ENCODE measurements at places on chromosomes 1 and 21.
A peak's percentile ranks its signal among the peaks of the same experiment; 100 is the strongest.

DNA sequence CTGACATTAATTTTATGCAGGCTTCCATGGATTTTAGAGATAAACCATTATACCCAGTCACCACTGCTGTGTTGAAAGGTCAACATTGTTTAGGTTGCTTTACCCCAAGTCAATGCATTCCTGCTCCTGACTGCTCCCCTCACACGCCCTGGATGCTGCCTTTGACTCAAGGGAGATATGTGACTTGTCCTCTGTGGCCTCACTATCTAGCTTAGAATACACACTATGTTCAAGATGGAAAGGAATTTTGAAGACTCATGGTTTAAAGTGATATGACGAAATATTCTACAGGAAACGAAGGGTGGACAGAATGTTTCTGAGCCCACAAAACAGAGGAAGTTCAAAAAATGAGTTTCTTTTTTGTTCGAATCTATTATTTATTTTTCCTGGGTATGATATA, 170.4 kb upstream of the NR5A2 start:
- peak; percentile 75 for DNase-seq

- DNase-seq = no peak
These were observed 218.3 kb downstream of the LRRIQ3 start for GRCh38 chr1:73979684-73980083.

- peak; percentile 33 for DNase-seq
These were observed 1.3 kb downstream of the MAP7D1 start for GRCh38 chr1:36157115-36157903.

DNA sequence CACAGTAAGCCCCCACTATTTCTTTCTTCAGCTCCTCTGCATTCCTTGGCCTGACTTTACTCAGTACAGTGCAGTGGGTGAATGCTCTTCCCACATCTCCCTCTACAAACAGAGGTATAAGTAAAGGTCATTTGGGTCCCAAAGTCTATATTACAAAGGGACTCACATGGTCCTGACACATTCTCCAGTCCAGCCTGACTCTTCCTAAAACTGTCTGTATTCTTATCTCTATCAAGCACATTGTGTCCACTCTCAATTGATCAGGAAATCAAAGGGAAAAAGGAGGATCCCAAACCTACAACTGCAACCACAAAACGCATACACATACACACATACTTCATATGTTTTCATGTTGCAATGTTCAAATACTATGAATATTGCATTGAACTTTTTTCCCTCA, 49.4 kb downstream of the FRRS1 start:
- DNase-seq = no peak

- DNase-seq = no peak
These were observed 5.8 kb downstream of the CASQ1 start for GRCh38 chr1:160196143-160196542.

DNA sequence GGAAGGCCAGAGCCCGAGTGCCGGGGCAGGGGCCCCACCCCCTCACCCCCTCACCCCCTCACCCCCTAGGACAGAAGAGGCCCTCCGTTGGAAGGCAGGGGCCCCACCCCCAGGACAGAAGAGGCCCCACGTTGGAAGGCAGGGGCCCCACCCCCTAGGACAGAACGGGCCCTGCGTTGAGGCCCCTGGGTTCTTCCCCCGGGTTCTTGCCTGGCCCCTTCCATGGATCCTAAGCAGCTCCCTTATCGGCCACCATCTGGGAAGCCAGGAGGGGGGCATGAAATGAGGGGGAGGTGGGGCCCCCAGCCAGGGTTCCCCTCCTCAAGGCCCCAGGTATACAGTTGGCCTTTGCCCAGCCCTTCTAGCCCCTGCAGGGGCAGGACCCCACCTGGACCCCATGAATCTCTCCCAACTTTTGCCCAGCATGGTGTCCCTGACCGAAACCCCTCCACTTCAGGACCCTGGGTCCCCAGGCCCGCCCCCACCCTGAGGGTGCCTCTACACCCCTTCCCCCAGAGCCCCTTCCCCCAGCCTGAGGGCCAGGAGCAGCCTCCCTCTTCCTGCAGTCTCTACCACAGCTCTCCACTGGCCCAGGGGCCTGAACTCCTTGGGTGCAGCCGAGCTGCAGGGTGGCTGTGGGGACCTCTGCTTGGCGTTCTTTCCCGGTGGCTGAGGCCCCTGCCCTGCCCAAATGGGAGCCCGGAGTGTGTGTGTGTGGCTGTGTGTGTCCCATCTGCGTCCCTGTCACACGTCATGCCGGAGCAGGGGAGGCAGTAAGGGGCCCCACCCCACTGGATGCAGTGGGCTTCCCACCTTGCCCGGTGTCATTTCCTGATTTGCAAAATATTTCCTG, 4.3 kb upstream of the VWA1 start:
- no peak for DNase-seq

- DNase-seq = no peak
These were observed 98.1 kb downstream of the SEC16B start for GRCh38 chr1:177871613-177872307.

- no peak for DNase-seq
These were observed 647.5 kb downstream of the SMYD3 start for GRCh38 chr1:245859493-245860114.

- no peak for DNase-seq
These were observed 49.5 kb downstream of the DR1 start for GRCh38 chr1:93395195-93395594.
